ENCODE measurements at places on chromosomes 16 and 17. TPM values are rescaled to one million over a fixed set of nuclear protein-coding genes. Genes with fewer than 3 reads are reported as not detected.

Gene C16orf89
- total RNA-seq: 2.1 TPM

Gene MT1H
- total RNA-seq: 2.4 TPM

Gene SLFN12L
- not detected for total RNA-seq

Gene PABPN1L
- 0.31 TPM for total RNA-seq

Gene MSLN
- 0.81 TPM for total RNA-seq

Gene ASPA
- total RNA-seq: 0.33 TPM

Gene SERPINF2
- 36.3 TPM for total RNA-seq

Gene CSH2
- not detected for total RNA-seq

Gene SMIM36
- not detected for total RNA-seq

Gene KCNH4
- total RNA-seq: not detected

- no peak for DNase-seq
Measured at GRCh38 chr17:77130525-77130924, 10.2 kb upstream of the SEC14L1 start.

GRCh38 chr16:62711797-62712196 lies 675.6 kb upstream of the CDH8 start:
- DNase-seq: no peak

- no peak for DNase-seq
Measured at GRCh38 chr17:30832438-30833124, 815 bp downstream of the ATAD5 start.

- no peak for DNase-seq
Measured at GRCh38 chr16:81866820-81867440, 87.8 kb downstream of the PLCG2 start.

DNA sequence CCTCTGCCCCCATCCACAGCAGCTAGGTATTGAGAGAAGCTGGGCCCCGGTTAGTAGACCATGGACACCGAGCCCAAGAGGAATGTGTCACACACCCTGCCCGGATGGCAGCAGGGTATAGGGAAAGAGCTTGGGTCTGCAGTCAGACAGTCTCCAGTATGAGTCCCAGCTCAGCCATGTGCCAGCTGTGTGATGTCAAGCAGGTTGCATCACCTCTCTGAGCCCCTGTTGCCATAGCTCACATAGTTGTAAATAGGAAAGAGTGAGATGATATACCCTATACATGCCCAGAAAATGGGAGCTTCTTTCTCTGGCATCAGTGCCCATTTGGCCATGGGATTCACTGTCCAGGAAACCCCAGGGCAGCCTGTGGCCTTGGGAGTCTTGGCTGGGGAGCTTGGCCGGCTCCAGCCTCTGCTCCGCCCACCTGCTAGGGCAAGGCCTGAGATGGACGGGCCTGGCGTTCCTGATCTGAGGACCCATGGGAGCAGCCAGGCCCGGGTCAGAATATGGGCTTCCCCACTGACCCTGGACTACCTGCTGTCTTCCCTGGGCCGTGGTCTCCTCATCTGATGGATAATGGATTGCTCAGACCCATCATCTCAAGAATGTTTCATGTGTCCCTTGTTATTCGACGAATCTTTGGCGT lies 13.2 kb downstream of the CD300LG start:
- no peak for DNase-seq

DNA sequence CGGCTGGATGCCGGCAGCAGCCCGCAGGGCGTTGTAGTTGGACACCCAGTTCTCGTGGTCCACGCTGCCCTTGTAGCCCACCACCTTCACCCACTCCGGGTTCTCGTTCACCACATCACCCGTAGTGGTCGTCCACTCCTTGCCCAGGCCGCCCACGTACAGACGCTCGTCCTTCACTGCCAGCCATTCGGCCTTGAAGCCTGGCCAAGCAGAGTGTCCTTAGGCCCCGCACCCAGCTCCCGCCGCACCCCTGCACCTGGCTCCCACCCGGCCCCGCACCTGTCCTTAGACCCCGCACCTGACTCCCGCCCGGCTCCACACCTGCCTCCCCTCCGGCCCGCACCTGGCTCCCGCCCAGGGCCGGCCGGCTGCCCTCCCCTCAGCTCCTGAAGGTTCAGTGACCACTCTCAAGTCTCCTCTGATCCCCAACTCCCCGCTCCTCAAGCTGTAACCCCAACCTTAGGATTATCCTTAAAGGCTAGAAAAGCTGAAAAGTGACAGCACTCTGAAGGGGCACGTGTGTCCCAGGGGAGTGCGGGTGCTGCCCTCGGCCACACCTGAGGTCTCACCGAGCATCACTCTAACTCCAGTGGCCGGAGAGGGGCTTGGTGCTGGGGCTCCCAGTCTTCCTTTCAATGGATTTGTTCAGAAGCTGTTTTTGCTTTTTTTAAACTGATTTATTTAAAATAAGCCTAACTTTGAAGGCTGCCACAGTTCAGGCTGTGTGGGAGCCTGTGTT lies 14.4 kb downstream of the CANT1 start:
- DNase-seq: no peak

DNA sequence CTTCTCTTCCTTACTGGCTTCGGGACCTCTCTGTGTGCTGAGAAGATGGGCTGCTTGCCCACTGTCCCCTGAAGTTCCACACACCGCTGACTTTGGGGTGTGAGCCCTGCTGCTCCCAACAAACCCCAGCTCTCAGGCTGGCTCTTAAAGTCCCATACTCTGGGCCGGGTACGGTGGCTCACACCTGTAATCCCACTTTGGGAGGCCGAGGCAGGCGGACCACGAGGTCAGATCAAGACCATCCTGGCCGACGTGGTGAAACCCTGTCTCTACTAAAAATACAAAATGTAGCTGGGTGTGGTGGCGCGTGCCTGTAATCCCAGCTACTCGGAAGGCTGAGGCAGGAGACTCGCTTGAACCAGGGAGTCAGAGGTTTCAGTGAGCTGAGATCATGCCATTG lies 17.2 kb downstream of the CD7 start:
- no peak for DNase-seq

- no peak for DNase-seq
Measured at GRCh38 chr17:18006495-18007239, 32.3 kb downstream of the ATPAF2 start.

GRCh38 chr17:20083156-20083859 lies 74.1 kb downstream of the SPECC1 start:
- DNase-seq: no peak

GRCh38 chr17:19244781-19245180 lies 7.6 kb downstream of the EPN2 start:
- DNase-seq: no peak

DNA sequence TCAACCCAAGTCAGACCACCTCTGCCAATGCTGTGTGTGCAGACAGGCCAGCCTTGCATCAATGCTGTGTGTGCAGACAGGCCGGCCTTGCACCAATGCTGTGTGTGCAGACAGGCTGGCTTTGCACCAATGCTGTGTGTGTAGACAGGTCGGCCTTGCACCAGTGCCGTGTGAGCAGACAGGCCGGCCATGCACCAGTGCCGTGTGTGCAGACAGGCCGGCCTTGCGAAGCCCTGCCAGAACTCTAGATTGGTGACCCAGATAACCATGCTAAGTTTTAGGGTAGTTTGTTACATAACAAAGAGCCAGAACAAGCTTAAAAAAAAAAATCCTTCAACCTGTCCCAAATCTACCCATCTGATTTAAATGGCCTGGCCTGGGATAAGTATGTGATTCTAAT lies 54.3 kb downstream of the ELAC2 start:
- DNase-seq: no peak

DNA sequence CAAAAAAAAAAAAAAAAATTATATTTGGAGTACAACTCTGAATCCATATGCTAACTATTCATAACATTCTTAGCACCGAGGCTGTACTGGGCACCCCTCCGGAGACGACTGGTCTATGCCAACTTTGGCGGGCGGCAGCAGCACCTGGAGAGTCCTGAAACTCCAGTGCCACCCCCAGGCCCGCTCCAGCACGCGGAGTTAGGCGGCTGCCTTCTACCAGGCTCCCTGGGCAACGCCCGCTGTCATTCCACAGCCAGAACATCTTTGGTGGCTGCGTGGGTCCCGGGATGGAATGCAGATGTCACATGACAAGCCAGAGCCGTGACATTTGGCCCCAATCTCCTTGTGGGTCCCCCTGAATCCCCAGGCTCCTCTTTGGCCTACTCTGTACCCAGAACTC lies 6.2 kb downstream of the TIMP2 start:
- no peak for DNase-seq

DNA sequence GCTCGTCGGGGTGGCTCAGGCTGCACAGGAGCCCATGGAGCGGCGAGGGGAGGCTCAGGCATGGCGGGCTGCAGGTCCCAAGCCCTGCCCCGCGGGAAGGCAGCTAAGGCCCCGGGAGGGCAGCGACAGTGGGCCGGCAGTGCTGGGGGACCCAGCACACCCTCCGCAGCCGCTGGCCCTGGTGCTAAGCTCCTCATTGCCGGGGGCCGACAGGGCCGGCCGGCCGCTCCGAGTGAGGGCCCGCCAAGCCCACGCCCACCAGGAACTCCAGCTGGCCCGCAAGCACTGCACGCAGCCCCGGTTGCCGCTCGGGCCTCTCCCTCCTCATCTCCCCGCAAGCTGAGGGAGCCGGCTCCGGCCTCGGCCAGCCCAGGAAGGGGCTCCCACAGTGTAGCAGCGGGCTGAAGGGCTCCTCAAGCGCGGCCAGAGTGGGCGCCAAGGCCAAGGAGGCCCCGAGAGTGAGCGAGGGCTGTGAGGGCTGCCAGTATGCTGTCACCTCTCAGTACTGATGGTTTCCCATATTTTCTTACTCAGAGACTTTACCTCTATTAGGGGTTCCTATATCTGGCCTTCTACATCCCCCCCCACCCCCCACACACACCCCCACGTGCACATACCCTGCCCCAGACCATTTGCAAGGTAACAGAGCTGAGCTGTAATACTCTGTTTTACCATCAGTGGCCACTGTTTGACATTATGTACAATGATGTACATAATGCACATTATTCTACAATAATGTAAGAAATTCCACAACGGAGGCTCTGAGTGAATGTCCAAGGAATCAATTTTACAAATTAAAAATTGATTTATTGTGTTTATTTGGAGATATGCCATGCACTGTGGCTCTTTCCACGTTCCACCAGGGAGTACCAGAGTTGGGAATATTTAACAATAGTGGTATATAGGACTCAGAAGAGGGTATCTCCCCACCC lies 3.7 kb upstream of the VAT1L start:
- no peak for DNase-seq

GRCh38 chr17:28675490-28675889 lies 13.5 kb downstream of the SUPT6H start:
- no peak for DNase-seq

DNA sequence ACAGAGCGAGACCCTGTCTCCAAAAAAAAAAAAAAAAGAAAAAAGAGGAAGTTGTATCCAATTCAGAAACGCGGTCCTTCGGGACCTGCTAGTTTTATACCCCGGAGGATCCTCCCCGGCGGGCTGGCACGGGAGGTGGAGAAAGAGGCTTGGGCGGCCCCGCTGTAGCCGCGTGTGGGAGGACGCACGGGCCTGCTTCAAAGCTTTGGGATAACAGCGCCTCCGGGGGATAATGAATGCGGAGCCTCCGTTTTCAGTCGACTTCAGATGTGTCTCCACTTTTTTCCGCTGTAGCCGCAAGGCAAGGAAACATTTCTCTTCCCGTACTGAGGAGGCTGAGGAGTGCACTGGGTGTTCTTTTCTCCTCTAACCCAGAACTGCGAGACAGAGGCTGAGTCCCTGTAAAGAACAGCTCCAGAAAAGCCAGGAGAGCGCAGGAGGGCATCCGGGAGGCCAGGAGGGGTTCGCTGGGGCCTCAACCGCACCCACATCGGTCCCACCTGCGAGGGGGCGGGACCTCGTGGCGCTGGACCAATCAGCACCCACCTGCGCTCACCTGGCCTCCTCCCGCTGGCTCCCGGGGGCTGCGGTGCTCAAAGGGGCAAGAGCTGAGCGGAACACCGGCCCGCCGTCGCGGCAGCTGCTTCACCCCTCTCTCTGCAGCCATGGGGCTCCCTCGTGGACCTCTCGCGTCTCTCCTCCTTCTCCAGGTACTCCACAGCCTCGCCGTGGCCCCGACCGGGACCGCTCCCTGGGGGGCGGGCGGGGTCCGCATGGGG lies at the start of gene CDH3:
CDH3 (plus strand) TSS at position 596 of the 779 bp plus-strand sequence; CDS start at position 666, 70 bp downstream.
- peak; percentile 74 for DNase-seq

DNA sequence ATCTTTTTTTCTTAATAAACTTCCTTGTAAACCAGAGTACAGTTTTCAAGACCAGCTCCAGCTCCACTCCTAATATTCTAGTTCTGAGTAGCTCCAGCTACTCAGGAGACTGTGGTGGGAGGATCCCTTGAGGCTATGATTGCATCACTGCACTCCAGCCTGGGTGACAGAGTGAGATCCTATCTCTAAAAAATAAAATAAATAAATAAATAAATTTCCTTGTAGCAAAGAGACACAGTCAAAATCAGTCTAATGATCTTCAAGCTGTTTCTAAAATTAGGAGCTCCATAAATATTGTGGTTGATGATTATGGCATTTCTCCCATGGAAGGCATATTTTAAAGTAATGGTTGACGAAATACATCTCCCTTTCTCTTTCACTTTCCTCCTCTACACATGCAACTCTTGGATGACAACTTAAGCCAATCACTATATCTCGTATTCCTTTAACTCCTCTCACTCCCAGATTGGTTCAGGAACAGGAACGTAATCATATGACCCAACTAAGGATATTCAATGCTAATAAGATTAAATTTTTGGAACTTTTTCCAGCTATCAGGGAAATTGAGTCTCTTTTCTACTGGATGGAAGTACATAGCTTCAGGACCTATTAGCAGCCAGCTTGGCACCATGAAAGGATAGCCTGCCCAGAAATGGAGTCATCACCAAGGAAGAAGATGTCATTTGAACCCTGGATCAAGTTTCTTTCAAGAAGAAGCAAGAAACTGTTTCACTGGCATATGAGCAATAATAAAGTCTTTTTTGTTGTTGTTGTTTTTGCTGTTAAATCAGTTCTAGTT lies 42.1 kb upstream of the TAOK1 start:
- DNase-seq: no peak

- DNase-seq: no peak
Measured at GRCh38 chr16:4159726-4160125, 43.5 kb upstream of the ADCY9 start.

GRCh38 chr17:7413346-7413985 lies 5.8 kb downstream of the NLGN2 start:
- DNase-seq: no peak

DNA sequence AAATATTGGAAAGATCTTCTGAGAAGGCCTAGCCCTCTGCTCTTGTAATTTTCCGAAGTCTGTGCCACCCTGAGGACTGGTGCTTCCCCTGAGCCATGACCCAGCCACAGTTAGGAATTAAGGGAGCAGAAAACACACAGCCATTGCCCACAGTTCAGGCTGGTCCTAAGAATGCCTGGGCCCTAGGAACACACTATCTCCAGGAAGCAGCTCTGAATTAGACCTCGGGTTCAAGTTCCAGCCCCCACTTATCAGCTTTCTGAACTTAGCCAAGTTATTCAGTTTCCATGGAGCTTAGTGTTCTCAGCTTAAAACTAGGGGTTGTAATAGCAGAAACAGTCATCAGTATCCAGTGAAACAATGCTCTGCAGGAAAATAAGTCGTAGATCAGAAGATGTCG lies 56.0 kb downstream of the CDH13 start:
- no peak for DNase-seq

DNA sequence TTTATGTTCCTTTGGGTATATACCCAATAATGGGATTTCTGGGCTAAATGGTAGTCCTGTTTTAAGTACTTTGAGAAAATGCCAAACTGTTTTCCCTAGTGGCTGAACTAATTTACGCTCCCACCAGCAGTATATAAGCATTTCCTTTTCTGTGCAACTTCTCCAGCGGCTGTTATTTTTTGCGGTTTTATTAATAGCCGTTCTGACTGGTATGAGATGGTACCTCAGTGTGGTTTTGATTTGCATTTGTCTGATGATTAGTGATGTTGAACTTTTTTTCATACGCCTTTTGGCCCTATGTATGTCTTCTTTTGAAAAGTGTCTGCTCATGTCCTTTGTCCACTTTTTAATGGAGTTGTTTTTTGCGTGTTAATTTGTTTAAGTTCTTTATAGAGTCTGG lies 25.8 kb upstream of the TEKT1 start:
- no peak for DNase-seq

Measured in type B pancreatic cell (in vitro differentiated cells).